Naive B cell (primary cell): ENCODE measurements at places on chromosomes 13 and 19.

DNA sequence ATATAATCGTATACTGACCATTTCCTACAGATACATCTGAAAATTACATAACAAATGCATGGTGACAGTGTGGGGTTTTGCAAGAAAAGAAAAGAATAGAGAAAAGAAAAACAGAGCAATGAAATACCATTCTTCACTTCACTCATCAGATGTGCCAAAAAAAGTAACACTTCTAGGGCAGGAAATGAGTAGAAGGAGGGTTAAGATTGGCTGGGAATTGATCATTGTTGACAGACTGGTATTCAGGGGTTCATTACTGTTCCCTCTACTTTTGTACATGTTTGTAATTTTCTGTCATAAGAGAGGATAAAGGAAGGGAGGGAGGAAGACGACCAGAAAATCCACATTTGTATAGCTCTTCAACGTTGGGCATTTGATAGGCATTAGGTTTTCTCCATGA lies 31.5 kb downstream of the ABCC4 start:
- H3K36me3 ChIP-seq = peaks cover 4% of the 10 kb centered on the region
- no peaks in the 10 kb centered on the region for H3K27me3 ChIP-seq
- H3K4me1 ChIP-seq = peaks cover 11% of the 10 kb centered on the region
- DNase-seq = no peak
- H3K27ac ChIP-seq = no peak overlapping the region

- no peak overlapping the region for H3K4me3 ChIP-seq
- no peaks in the 10 kb centered on the region for H3K36me3 ChIP-seq
Measured at GRCh38 chr19:11268783-11269267, 6.5 kb upstream of the DOCK6 start.

DNA sequence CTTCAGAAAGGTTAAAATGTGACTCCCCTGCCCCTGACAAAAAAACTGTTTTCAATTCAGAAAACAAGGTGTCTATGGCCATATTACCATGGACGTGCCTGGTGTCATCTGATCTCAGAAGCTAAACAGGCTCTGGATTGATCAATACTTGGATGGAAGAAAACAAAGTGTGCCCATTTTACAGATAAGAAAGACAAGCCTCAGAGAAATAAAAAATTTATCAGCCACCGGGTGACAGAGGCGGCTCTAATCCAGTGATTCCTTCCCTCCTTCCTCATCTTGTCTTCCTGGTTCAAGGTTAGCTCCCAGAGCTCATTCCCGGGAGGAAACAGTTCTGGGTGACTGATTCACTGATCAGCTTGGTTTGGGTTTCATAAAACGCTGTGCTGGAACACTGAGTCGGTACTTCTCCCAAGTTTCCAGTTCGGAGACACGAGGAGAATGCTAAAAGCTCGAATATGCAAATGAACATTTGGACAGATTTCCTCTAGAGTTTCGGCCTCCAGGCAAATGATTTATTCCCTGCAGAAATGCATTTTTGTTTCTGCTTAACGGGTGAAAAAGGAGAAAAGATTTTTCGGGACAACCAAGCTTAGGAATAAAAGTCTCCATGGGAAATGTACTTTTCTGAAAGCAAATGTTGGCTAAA lies 211.2 kb downstream of the UQCRFS1 start:
- H3K4me3 ChIP-seq = no peak overlapping the region
- no peak overlapping the region for H3K27ac ChIP-seq
- H3K27me3 ChIP-seq = no peaks in the 10 kb centered on the region
- no peaks in the 10 kb centered on the region for H3K36me3 ChIP-seq

GRCh38 chr13:96984051-96984508 lies 10.2 kb downstream of the OXGR1 start:
- peaks cover 2% of the 10 kb centered on the region for H3K27me3 ChIP-seq
- peak; percentile 9 for DNase-seq
- H3K4me1 ChIP-seq = no peaks in the 10 kb centered on the region
- no peak overlapping the region for H3K4me3 ChIP-seq
- H3K27ac ChIP-seq = no peak overlapping the region

DNA sequence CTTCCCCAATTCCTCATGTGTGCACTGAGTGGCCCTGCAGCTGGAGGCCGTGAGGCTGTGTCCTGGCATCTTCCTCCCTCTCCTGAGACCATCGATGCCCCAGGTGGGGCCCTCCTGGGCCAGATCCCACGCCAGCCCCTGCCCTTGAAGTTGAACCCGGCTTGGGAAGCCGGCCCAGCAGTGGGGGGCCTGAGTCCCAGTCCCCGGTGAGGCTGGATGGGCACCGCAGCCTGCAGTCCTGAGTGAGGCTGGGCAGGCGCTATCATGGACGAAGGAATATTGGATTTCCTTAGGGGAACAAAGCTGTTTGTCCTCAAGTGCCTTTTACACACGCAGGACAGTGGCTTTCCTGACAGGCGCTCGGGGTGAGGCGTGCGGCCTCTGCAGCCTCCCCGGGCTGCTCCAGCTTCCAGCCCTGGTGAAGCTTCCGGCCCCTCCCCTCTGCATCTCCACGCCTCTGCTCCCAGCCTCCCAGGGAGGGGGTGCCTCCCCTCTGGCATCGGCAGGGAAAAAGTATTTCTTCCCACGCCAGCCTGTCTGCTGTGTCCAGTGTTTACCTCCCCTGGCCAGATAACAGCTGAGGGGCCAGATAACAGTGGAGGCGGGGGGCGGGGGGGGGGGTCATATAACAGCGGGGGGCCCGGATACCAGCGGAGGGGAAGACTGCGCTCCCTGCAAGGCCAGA lies 159.5 kb downstream of the KDM4B start:
- DNase-seq = no peak
- peak overlapping the region; percentile 84 for H3K4me3 ChIP-seq
- H3K4me1 ChIP-seq = peaks cover 73% of the 10 kb centered on the region
- H3K27ac ChIP-seq = peak overlapping the region; percentile 100
- H3K27me3 ChIP-seq = no peaks in the 10 kb centered on the region
- peaks cover 7% of the 10 kb centered on the region for H3K36me3 ChIP-seq

- H3K27me3 ChIP-seq = no peaks in the 10 kb centered on the region
- peak; percentile 78 for DNase-seq
- H3K4me1 ChIP-seq = peaks cover 24% of the 10 kb centered on the region
Measured at GRCh38 chr13:43023289-43023963, at the start of gene DNAJC15. DNAJC15 (plus strand) TSS chr13:43023586; CDS start chr13:43023627, 41 bp downstream.

DNA sequence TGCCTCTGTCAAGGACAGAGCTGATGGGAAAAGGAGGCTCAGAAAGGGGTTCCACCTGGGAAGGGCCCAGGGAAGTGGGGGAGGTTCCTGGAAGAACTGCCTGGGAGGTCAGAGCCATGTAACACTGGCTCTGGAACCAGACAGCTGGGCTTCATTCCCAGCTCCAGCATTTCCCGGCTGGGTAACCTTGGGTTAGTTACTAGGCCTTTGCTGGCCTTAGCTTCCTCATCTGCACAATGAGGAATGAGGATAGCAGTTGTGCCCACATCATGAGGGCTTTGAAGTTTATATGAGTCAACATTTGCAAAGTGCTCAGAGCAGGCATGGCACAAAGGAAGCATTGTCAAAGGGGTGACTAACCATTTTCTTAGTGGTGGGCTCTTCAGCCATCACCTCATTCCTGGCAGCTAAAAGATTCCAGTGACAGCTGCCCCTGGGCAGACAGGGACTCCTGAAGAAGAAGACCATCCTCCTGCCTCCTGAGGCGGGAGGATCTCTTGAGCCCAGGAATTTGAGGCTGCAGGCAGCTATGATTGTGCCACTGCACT lies 1.7 kb upstream of the DNAJB1 start:
- H3K27ac ChIP-seq = peak overlapping the region; percentile 92
- peak overlapping the region; percentile 81 for H3K4me3 ChIP-seq
- peaks cover 15% of the 10 kb centered on the region for H3K36me3 ChIP-seq

DNA sequence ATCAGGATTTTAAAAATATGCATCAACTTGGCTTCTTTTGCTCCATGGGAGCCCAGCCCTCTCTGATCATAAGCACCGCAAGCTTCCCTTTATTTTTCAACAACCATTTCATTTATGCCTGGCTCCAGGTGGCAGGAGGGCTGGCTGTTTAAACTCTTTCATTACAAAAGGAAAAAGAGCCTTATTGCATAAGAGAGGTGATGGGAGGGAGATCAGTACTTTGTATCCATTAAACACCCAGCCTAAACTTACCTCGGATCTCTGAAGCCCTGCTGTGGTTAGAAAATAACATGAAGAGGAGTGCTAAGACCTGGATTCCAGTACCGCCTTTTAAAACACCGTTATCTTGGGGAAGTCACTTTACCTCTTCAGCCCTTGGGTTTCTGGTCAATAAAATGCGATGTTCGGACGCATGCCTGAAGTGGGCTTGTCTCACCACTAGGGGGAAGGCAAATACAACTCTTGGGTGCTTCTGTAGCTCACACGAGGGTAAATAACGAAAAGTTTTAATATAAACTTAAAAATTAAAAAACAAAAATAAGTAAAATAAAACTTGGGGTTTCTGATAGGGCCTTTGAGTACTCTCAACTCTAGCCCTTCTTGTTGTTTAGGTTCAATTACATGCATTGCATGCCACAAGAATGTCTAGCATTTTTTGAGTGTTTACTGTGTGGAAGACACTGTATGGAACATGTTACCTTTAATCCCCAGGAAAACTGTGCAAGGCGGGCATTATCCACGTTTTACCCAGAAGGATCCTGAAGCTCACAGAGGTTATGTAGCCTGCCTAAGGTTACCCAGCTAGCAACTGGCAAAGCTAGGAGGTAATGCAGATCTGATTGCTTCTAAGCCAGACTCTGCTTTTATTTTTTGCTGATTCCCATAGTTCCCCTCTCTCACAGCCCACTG lies 240.3 kb downstream of the LMO7 start:
- H3K4me1 ChIP-seq = no peaks in the 10 kb centered on the region
- no peak overlapping the region for H3K4me3 ChIP-seq
- DNase-seq = peak; percentile 38
- H3K27ac ChIP-seq = no peak overlapping the region
- H3K36me3 ChIP-seq = no peaks in the 10 kb centered on the region

- H3K27me3 ChIP-seq = no peaks in the 10 kb centered on the region
- no peak overlapping the region for H3K4me3 ChIP-seq
- H3K4me1 ChIP-seq = no peaks in the 10 kb centered on the region
- H3K27ac ChIP-seq = no peak overlapping the region
Measured at GRCh38 chr13:63199508-63199907, 1783.9 kb upstream of the PCDH20 start.
